ENCODE measurements at places on chromosomes 1 and 21.

DNA sequence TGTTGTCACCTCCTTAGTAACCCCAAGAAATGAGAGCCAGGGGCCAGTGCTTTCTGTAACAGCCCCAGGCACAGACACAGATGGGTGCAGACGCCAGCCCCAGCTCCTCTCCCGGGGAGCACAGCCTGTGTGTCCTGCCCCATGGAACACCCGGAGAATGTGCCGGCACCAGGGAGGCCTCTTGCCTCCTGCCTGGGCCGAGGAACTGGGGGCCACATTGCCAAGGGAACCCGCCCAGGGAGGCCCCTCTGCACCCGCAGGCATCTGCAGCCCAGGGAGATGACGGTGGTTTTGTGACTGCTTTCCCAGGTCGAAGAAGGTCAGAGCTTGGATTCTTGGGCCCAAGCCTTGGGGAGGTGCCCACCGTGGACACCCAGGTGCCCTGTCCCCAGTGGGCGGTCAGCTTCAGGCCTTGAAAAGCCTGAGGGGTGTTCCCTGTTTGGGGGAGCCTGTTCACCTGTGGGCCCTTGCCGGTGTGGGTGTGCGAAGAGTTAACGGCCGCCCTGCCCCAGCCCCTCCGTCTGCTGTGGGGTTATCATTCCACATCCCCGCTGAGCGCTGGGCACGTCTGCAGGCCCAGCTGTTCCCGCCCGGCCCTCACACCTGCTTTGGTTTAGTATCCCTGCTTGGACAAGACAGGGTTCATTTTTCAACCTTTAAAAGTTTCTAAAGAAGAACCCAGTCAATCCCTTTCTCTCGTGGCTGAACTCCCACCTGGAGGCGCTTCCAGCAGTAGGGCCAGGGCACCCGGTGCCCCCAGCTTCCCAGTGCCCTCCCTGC lies 62.5 kb downstream of the MORN1 start:
- DNase-seq = no peak

- DNase-seq = no peak
These were observed 26.9 kb upstream of the RCC2 start for GRCh38 chr1:17466359-17466758.

- no peak for DNase-seq
These were observed 96.1 kb downstream of the SLC35F3 start for GRCh38 chr1:234000557-234001041.

DNA sequence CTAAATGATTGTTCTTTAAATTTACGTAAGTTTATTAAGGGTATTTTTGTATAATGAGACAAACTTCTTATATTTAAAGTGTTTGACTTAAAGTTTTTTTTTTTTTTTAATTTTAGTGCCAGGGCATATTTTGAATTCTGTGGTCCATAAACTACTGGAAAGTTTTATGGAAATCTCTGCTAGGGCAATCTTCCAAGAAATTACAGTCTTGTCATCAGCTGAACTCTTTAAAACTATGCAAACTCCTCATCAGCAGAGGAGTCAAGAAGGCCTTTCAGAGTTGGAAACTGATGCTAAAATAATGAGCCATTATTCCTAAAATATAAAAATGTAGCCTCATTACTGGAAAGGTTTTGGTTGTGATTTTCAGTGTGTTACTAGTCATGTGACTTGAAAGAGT lies 1201.9 kb downstream of the BRINP3 start:
- DNase-seq = no peak

DNA sequence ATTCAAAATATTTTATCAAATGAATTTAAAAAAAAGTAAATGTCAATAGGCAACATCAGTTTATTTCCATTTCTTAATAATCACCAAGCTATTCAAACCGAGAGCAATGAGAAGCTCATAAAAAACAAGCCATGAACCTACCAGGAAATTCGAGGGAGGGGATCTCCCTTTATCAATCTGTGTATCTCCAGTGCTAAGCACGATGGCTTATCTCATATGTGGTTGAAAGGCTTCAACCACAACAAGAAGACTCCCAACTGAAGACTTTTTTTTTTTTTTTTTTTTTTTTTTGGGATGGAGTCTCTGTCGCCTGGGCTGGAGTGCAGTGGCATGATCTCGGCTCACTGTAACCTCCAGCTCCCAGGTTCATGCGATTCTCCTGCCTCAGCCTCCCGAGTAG lies 833.3 kb downstream of the USP25 start:
- DNase-seq = peak; percentile 17

DNA sequence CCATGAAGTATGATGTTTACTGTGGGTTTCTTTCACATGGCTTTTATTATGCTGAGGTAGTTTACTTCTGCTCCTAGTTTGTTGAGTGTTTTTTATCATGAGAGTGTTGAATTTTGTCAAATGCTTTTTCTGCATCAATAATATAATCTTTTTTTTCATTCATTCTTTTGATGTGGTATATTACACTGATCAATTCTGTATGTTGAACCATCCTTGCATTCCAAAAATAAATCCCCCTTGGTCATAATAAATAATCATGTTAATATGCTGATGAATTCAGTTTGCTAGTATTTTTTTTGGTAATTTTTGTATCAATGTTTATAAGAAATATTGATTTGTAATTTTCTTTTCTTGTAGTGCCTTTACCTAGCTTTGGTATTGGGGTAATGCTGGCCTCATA lies 97.9 kb upstream of the ZNF648 start:
- no peak for DNase-seq

DNA sequence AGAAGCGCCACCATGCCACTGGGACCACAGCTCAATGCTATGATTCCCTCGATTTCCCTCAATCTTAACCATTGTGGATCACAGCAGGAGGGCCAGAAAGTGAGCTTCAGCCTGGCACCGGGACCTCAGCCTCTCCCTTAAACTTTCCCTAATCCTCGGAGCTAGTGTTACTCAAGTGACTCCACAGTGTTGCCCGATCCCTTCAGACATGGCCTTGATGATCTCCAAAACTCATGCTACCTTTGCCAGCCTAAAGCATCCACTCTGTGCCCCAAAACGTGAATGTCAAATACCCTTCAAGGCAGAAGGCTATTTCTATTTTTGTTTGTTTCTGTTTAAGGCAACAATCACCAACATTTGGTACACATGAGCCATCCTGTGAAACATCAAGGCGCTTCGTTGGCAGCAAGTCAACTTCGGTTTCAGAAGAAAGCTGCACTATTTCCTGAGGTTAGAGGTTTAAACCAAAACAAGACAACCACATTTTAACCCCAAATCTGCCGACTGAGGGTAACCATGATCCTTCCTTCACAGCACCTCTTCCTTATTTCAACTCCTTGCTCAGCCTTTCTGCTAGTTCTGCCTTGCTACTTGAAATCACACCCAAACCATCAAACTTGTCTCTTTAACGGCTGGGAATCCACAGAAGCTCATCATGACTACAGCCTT lies 94.4 kb upstream of the KRTAP19-8 start:
- peak; percentile 71 for DNase-seq

- DNase-seq = peak; percentile 92
These were observed at the start of gene SEMA6C for GRCh38 chr1:151146412-151147131. TSS of gene SEMA6C (minus strand) at chr1:151146631. CDS start at chr1:151142621, 4,010 bp downstream.

DNA sequence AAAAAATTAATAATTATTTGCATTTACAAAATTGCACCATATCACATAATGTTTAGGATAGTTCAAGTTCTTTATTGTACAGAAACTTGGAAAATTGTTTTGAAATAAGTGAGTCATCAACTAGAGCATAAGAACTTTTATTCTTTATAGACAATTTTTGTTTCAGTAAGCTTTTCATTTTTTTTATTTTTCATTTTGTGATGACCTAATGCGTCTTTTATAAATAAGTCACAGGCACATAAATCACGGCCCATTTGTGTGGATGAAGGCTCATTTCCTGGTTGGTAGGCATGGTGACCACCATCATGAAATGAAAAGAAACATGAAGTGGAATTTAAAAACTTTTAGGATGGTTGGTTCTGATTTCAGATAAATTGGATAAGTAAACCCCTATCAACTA lies 39.3 kb downstream of the SPAG17 start:
- no peak for DNase-seq

- peak; percentile 80 for DNase-seq
These were observed 33.0 kb upstream of the H6PD start for GRCh38 chr1:9201401-9202239.

GRCh38 chr1:162029157-162029556 lies 5.5 kb upstream of the OLFML2B start:
- DNase-seq = no peak

GRCh38 chr1:180265871-180266270 lies 35.8 kb downstream of the LHX4 start:
- DNase-seq = no peak

DNA sequence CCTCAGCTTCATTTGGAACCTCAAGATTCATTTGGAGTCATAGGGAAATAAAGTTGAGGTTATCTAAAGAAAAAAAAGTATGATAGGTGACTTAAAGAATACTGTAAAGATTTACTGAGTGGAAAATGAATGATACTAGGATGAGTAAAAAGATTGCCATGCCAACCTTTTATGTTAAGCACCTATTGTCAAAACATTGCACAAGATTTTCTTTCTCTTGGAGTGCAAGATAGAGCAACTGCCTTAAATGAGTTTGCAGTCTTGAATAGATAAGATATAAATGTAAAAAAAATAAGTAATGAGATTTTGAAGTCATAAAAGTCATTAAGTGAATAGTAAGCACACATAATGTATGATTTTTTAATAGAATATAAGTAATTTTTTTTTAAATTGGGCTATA lies 5.1 kb upstream of the ANGPTL1 start:
- DNase-seq = no peak

DNA sequence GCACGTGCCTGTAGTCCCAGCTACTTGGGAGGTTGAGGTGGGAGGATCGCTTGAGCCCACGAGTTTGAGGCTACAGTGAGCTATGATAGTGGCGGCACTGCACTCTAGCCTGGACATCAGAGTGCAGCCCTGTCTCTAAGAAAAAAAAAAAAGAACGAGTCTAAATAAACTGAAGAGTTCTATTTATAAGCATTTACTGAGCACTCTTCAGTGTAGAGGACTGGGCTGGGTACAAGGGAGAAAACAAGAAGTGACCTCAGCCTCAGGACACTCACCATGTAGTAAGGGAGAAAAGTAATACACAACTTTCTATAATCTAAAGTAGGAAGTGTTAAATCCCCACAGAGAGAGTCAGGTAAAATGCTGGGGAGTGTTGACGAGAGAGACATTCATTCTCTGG lies 35.0 kb downstream of the NAV1 start:
- no peak for DNase-seq

GRCh38 chr1:63626222-63626621 lies 33.0 kb downstream of the PGM1 start:
- no peak for DNase-seq

- DNase-seq = no peak
These were observed 24.9 kb downstream of the SOAT1 start for GRCh38 chr1:179318491-179318890.

DNA sequence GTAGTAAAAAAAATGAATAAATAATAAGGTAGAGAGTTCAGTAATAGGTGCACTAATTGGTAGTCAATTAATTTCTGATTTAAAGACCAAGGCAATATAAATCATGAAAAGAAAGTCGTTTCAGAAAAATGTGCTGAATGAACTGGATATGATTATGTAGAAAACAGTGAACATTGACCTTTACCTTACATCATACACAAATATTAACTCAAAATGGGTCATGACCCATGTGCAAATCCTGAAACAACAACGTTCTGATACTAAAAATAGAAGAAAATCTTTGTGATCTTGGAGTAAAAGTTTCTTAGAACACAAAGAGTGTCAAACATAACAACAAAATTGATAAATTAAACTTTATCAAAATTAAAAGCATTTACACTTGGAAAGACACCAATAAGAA lies 39.1 kb downstream of the COL11A1 start:
- no peak for DNase-seq

- DNase-seq = no peak
These were observed 5.6 kb downstream of the TMEM61 start for GRCh38 chr1:54986025-54986424.

GRCh38 chr1:64864018-64864940 lies 102.1 kb downstream of the JAK1 start:
- DNase-seq = peak; percentile 35

- no peak for DNase-seq
These were observed 687.7 kb downstream of the MATN1 start for GRCh38 chr1:30035522-30036228.

- no peak for DNase-seq
These were observed 28.7 kb upstream of the PWP2 start for GRCh38 chr21:44078411-44078981.

DNA sequence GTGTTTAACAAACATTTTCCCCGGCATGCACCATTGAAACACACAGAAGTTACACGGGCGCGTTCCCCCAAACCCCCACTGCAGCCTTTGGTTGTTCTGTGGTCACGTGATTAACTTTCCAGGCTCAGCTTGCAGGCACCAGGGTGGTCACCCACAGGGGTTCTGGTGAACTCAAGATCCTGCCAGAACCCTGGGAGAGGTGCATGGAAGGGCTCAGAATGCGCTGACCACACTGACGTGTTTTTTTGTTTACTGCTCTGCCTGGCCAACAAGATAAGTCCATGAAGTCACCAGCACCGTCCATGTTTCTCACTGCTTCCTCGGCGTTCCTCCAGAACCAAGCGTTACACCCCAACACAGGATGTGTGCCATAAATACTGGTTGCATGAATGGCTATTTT lies 229.5 kb upstream of the VAMP3 start:
- no peak for DNase-seq

- DNase-seq = peak; percentile 92
These were observed 2.5 kb upstream of the MEF2D start for GRCh38 chr1:156502894-156503697.

DNA sequence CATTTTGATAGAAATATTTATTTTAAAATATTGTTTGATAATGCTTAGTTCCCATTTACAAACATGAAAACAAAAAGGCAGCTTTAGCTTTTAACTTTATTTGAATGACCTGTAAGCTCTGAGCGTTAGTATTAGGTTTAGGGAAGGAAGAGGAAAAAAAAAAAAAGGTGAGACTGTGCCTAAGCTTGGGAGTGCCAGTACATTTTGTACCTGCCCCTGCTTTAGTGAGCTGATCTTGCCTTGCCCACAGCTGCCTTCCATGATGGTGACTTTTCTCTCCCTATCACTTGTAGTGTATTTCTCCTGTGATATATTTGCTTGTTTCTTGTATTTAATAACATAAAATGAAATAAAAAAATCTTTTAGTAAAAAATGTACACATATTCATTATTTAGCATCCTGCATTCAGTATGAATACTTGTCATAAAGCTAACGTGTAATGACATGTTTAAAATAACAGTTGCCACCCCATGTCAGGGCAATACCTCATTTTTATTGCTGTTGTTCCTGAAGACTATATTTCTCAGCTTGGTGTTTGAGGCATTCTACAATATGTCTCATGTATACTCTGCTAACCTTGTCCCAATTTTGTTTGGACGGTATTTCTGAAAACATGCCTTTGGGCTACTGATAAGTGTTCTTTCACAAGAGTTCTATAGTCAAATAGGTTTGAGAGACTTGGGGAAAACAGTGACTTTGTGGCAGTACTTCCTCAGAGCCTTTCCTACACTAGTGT lies 76.3 kb downstream of the NEK7 start:
- DNase-seq = no peak

DNA sequence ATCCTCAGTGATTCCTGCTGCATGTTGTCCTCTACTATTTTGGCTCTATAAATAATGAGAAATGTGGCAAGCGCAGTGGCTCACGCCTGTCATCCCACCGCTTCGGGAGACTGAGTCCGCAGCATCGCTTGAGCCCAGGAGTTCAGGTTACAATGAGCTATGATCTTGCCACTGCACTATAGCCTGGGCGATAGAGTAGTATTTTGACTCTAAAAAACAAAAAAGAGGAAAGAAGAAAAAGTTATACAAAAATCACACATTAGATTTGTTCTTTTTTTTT lies 756 bp upstream of the SLC25A44 start:
- DNase-seq = no peak

- no peak for DNase-seq
These were observed 76.4 kb upstream of the LYST start for GRCh38 chr1:235942979-235943575.
